Neural progenitor cell (in vitro differentiated cells): ENCODE measurements at places on chromosomes 7 and 10. TPM values are rescaled to one million over a fixed set of nuclear protein-coding genes. Genes with fewer than 3 reads are reported as not detected.

Gene POLR1F
- 15.5 and 29.7 TPM in 2 replicates for total RNA-seq

Gene A1CF
- total RNA-seq = not detected in 2 replicates

Gene PRKRIP1
- total RNA-seq = 29.1 and 44.5 TPM in 2 replicates

Gene DGKB
- 2.2 and 5.5 TPM in 2 replicates for total RNA-seq

DNA sequence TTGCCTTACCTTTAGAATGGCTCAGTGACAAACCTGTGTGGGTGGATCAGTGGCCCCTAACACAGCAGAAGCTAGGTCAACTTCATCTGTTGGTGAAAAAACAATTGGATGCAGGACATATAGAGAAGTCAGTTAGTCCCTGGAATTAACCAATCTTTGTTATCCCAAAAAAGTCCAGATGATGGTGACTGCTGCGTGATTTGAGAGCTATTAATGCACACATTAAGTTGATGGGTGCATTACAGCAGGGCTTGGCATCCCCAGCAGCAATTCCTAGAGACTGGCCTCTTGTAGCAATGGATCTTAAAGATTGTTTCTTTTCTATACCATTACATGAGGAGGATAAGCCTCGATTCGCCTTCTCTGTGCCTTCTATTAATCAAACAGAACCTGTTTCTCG lies 33.3 kb downstream of the OR13A1 start:
- no peak overlapping the region for H3K4me3 ChIP-seq
- H3K27me3 ChIP-seq = no peaks in the 10 kb centered on the region
- no peak overlapping the region for H3K27ac ChIP-seq
- no peaks in the 10 kb centered on the region for H3K36me3 ChIP-seq
